ENCODE measurements at places on chromosomes 1 and 21.

- DNase-seq, result no peak
Measured at GRCh38 chr1:90721210-90722194, 4.4 kb upstream of the BARHL2 start.

- DNase-seq, result no peak
Measured at GRCh38 chr1:22024485-22025367, 23.3 kb downstream of the CELA3A start.

DNA sequence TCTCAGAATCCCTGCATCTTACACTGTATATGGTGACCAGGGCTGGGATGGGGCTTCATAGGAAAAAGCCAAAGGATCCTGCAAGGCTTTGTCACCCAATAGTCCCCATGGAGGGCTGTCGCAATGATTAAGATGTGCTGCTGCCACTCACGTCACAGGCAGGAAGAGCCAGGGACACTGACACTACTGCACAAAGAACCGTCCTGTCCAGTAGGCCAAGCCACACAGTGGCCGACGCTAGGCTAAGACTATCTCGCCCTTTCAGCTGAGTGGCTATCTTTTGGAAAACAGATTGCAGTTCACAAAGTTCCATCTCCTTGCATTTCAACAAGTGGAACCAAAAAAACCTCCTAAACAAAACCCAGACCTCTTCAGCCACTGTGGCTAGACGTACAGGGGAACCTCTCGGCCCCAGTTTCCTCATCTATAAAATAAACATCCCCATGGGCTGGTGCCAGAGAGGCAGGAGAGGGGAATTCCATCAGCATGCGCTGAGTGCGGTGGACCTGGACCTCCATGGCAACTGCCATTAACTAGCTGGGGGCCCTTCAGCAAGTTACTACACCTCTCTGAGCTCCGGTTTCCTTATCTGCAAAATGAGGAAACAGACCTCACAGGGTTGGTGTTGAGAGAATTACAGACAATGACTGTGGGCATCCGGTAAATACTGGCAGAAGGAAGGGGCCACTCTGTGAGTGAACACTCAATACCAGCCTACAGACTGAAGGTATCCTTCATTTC is 8.7 kb downstream of the CAPZB start:
- DNase-seq, result no peak

DNA sequence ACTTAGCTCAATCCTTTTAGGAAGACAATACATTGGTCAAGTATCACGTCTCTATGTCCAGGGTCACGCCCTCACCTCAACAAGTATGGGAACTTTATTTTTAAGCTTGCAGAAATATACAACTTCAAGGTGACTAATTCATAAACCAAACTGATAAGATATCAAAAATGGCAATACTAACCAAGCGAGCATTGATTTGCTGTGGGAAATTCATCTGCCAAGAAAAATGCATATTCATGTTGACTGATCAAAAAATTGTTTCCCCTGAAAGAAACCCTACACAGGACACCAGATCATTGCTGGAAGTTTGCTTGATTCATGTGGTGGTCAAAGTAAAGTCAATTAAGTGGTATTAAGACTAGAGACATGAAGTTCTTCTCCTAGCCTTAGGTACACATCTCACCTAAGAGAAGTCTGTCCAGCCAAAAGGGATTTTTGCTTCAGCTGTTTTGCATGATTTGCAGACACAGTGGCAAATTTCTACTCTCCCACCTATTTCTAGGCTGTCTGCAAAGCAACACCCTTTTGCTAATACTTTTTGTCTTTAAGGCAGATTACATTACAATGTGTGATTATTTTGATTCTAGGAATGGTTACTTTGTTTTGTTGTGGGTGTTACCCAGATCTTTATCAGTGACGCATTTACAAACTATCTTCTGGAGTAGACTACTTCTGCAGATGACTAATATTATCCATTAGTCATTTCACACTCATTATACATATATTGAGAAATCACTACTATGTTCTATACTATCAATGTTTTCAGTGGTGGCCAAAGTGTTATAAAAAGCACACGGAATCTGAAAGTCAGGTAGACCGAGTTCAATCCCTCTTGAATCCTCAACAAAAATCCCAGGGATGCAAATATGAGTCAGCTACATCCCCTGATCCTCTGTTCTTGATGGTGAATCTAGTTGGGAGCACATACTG is 12.4 kb downstream of the SAMSN1 start:
- DNase-seq, result no peak

DNA sequence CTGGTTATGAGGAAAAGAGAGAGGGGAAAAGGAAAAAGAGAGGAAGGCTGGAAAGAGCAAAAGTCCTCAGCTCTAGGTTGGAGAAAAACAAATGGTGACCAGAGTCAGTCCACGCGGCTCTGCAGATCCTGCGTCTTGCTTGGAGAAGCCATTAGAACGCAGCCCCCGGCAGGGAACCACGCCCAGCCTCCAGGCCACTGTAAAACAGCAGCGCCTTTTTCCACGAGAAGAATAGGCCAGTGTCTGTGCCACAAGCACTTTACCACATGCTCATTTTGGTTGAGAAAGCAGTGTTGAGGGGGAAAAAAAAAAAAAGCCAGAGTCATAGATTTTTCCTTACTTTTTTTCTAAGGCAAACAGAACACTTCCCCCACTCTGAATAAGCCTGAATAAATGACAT is 846.9 kb upstream of the ADAMTS5 start:
- no peak for DNase-seq

DNA sequence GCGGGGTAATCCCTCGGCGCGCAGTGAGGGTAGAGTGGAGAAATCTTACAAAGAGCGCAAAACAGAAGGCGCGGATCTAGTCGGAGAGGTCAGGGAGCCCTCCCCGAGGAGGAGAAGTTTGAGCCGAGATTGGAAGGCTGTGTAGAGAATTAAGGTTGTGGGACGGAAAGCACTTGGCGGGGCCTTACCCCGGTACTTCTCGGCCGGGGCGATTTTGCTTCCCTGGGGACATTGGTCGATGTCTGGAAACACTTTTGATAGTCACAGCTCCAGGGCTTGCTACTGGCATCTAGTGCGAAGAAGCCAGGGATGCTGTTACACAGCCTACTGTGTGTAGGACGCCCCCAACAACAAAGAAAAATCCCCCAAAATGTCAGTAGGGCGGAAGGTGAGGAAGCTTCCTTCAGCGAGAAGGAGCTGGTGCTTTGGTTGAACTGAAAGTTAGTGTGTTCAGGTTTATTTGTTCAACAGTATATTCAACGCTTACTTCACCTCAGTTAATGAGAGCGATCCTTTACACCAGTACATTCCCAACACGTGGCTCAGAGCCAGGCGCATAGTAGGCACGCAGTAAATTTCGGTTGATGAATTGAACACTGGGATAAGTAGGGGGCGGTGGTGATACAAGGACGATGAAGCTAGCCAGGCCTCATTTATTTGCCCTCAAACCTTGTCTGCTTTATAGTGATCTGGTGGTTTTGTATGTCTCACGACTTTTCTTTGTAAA is 807 bp downstream of the CEP85 start:
- DNase-seq, result no peak

DNA sequence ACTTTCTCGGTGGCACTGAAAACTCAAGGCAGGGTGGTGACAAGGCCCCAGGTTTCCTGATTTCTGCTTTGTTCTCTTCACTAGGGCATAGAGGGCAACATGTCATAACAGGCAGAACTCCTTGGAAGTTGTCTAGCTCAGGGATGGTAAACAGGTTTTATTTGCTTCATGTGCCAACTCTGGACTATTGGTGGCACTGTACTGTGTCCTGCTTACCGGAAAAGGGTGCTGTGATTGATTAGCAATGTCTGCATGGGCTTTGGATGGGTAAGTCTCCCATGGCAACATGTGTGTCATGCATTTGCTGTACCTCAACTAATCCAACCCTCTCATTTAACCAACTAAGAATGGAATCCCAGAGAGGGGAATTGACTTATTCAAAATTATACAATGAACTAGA is 70.7 kb upstream of the USP24 start:
- DNase-seq, result no peak

GRCh38 chr1:17301767-17302166 is 6.2 kb upstream of the PADI4 start:
- DNase-seq, result no peak

GRCh38 chr21:38780879-38781278 is 24.9 kb upstream of the ETS2 start:
- DNase-seq, result no peak

GRCh38 chr1:198604975-198605374 is 33.9 kb upstream of the PTPRC start:
- no peak for DNase-seq

DNA sequence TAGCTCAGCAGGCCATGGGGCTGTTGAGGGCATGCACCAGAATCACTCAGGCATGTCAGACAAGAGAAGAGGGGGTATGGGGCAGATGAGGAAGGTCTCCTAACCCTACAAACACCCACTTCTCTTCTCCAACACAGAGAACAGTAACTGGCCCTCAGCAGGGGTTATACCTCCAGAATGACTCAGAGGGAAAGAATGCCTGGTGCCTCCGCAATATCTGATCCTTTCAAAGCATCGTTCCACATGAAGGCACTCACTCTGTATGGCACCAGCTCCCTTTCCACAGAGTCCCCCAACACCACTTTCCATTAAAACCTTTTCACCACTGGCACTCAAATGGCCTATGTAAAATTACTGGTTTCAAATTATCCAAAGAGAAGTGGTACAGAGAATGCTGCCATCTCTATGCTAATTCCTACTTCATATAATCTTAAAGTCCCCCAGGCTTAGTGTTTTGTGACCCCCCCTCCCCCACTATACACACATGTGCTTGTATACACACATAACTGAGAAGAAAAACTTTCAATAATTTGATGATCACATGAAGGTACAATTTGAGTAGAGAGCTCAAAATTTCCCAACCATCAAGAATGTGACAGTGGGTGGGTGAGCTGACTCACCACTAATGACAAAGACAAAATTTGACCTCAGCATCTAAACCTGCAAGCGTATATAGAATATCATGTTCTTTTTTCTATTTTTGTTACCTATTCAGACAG is 91.5 kb downstream of the SIPA1L2 start:
- peak; percentile 45 for DNase-seq

- DNase-seq, result no peak
Measured at GRCh38 chr1:52348704-52349300, 17.2 kb downstream of the CC2D1B start.

DNA sequence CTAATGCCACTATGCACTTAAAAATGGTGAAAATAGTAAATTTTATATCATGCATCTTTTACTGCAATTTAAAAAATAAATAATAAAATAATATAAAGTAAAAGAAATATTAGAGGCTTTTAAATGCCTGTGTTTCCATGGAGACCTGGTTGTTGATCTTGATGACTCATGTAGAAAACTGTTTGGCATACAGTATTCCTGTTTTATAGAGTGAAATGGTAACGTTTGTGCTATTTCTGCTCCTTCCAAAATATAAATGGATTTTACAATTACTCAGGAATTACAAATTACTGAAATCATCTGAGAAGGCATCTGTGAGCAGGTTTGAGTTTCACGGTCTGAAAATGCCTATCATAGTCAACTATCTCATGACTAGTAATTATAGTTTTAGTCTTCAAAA is 98.4 kb upstream of the USP25 start:
- DNase-seq, result no peak

DNA sequence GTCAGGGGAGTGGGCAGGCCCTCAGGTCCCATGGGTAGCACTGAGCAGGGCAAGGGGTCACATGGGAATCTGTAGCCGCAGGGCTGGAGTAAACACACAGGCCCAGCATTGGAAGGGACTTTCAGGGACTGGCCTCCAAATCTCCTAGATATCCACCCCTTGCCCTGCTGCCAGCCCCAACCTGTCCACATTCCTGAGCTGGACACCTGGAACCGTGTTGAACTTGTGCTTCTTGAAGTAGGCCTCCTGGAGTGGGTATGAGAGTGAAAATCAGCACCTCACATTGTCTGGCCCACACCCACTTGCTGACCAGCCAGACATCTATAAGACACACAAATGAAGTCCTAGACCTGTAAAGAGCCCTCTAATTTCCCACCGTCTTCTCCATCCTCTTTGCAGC is 7.7 kb downstream of the POMGNT1 start:
- DNase-seq, result no peak

DNA sequence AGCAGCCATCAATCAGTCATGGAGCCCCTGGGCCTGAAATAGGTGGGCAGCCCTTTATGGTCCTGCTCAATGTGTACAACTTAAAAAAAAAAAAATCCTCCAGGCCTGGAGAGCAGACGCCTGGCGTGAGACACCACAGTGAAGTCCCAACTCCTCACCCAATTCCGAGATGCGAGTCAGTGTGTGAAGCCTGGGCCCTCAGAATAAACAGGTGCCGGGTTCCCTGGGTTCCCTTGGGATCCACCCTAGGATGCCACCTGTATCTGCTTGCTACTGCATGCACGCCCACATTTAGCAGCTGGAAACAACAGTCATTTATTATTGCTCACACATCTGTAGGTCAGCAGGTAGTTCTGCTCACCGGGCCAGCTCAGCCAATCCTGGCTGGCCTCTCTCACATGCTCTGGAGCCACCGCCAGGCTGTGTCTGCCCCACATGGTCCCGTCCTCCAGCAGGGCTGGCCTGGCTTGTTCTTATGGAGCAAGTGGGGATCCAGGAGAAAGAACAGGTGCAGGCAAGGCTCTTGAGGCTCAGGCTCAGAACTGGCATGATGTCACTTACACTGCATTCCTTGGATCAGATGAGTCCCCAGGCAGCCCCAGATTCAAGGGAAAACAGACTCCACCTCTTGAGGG is 172.7 kb downstream of the NPHP4 start:
- no peak for DNase-seq

DNA sequence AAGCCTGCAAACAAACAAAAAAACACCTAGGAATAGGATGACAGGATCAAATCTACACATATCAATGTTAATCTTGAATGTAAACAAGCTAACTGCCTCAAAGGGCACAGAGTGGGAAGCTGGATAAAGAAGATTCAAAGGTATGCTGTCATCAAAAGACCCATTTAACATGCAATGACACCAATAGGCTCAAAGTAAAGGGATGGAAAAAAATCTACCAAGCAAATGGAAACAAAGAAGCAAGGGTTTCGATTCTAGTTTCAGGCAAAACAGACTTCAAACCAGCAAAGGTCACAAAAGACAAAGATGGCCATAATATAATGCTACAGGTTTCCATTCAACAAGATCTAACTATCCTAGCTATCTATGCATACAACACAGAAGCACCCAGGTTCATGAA is 16.2 kb upstream of the OR2T10 start:
- DNase-seq, result no peak

DNA sequence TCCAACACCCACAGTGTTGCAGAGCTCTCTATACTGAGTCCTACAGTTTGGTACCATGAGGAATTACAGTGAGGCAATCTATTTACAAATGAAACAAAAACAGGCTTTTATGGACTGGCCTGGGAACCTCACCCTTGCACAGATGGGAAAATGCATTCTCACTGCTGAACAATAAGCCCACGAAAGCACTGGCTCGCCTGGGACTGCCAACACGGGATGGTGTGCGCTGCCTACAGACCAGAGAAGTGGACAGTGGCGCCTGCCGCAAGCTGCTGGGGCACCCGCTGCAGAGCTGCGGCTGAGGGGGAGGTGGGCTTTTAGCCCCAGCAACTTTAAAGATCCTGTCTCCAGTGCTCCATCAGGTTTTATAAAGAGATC is 28.5 kb upstream of the ABCG1 start:
- no peak for DNase-seq

- DNase-seq, result no peak
Measured at GRCh38 chr1:230385158-230385450, 41.0 kb downstream of the PGBD5 start.

GRCh38 chr1:226602186-226603021 is 53.8 kb downstream of the STUM start:
- no peak for DNase-seq

- DNase-seq, result no peak
Measured at GRCh38 chr1:11795238-11795890, 10.4 kb downstream of the MTHFR start.
